ENCODE measurements at places on chromosomes 2 and 18.
A peak's percentile ranks its signal among the peaks of the same experiment; 100 is the strongest.

DNA sequence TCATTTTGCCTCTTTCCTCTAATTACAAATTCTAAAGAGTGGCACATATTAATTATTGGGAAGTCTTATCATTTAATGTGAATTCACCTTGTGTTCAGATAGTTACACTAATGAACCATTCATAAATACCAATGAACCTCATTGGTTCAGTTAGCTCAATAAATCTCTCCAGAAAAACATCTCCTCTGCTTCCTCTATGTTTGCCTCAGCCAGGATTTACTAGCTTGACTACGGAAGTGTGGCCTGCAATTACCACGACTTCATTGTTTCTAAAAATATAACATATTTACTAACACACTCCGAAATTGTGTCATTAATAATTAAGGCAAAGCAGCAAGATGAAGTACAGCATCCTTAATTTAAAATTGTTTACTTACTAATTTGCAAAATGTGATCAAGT lies 103.3 kb downstream of the PLA2R1 start:
- no peak for DNase-seq

- DNase-seq: no peak
Measured at GRCh38 chr2:109375656-109376055, 238.1 kb downstream of the SEPTIN10 start.

DNA sequence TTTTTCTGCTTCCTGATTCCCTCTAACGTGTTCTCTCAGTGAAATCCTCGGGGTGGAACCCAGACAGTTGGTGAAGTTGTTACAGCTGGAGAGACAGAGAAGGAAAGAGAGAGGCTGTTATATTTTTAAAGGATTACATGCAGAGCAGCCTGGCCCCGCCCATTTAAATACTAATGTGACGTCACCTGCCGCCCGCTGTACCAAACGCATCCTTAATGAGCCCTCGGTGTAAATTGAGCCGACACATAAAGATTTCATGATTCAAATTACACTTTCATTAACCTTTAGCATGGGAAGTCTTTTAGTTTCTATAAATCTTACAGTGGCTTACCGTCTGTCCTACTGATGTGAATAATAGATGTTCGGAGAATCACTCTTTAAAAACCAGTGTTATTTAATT lies 164.0 kb upstream of the SIX3 start:
- peak; percentile 20 for DNase-seq

DNA sequence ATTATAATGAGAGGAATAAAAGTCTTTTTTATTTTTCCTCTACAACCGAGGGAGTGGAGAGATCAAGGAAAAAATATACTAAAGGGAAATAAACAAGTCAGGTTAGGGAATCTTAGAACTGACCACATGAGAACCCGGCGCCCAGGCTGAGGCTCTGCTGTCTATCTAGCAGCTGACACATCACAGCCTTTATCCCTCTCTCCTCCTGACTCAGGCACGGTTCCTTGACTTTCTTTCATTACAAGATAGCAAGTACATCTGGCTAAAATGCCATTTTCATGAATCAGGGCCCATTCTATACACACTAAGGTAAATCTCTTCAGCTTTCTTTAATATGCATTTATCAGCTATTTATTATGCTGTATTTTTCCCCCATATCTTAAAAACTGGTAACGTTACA lies 296.0 kb downstream of the TMX3 start:
- peak; percentile 49 for DNase-seq

DNA sequence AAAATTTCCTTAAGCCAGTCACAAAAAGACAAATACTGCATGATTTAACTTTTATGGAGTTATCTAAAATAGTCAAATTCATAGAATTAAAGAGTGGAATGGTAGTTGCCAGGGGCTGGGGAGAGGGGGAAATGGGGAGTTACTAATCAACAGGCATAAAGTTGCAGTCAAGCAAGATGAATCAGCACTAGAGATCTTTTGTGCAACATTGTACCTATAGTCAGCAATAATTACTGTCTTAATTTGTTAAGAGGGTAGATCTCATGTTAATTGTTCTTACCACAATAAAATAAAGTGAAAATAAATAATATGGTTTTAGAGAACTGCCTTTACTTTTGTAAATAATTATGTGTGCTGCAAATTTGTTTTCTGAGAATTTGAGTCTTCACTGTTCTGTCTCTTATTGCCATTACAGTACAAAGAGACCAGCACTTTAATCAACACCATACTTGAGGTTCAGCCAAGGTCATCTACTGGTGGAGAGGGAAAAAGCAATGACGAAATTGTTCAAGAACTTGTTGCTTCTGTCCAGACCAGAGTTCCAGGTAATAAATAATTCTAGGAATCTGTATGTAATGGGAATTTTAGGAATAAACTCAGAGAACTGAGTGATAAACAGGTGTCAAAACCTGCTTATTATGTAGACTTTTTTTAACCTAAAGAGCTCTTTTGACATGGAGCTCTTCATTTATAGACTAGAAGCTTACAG lies 75.5 kb downstream of the TRABD2A start:
- DNase-seq: no peak

- peak; percentile 95 for DNase-seq
Measured at GRCh38 chr18:10412933-10413332, 41.5 kb upstream of the APCDD1 start.

- DNase-seq: peak; percentile 26
Measured at GRCh38 chr18:59033359-59033758, 106.3 kb upstream of the SEC11C start.

DNA sequence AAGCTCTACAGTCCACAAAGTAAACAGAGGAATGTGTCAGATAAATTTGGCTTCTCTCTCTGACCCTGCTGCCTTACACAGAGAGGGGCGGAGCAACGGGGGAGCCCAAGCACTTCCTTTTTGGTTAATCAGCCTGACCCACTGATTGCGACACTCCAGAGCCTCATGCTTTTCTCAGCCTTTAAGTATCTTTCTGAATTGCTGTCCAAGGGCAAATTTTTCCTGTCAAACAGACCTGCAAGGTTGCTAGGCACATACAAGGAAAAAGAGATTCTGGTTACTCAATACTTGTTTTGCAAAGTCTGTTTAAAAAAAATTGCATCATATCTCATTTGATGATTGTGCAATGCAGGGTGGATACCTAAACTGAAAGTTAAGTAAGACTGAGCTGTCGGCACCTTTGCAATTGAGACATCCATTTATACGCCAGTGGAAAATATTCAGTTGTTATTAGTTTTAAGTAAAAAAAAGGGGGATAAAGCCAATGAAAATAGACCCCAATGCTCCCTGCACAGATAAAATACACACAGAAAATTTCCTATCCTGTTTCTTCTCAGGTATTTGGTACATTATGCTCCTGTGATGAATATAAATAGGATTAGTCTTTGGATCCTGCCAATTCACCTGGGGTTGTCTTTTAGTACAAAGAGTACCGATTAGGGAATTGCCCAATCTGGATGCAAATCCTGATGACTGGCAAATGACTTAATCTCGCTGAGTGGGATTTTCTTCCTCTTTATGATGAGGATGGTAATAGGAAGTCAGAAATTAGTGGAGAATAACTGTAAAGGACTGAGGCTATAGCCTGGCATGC lies 260.2 kb upstream of the TRIB2 start:
- peak; percentile 100 for DNase-seq

GRCh38 chr18:55280503-55280902 lies 307.5 kb downstream of the TCF4 start:
- no peak for DNase-seq

GRCh38 chr18:32770666-32771168 lies 2.1 kb downstream of the KLHL14 start:
- no peak for DNase-seq

GRCh38 chr18:23384778-23385736 lies 68.0 kb upstream of the RIOK3 start:
- no peak for DNase-seq

- no peak for DNase-seq
Measured at GRCh38 chr2:72623481-72623880, 202.4 kb downstream of the EXOC6B start.

- no peak for DNase-seq
Measured at GRCh38 chr2:43285987-43286386, 59.6 kb upstream of the ZFP36L2 start.

DNA sequence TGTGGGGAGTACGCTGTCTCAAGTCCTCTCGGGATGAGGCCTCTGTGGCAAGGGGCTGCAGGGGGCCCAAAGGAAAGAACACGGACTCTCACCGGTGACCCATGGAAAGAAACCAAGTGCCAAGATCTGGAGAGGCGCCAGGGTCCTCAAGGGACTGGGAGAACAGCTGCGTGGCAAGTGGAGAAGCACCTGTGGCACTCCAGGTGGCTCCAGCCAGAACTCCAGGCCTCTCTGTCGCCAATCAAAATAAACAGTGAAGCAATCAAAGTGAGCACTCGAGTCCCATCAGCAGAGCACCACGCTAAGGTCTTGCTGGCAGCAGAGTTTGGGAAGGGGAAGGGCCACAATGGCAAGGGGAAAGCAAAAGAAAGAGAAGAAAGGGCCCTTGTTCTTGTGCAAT lies 54.7 kb downstream of the BCL2 start:
- no peak for DNase-seq

DNA sequence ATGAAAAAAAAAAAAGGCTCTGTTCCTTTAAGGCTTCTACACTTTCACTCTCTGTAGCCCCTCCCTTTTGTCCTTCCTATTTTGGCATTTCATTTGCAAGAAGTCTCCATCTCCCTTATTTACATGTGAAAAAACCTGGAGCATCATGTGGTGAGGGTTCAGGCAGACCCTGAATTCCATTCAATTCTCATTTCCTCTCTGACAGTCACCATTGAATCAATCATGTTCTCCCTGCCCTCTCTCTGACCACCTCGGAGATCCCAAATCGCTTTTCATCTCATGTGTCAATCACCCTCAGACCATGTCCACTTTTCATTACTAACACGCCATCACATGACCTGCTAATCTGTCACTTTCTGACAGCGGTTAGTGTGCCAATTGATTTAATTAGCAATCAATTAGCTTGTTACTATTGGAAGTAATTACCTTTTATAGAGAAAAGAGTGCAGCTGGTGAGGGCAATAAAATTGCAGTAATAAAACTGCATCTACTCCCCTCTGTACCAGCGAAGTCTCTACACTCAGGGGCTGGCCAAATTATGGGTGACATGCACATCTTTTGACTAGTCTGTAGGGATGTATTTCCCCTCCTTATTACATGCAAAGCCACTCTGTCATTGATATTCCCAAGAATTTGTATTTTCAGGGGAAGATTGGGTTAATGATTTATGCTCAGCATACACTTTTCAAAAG lies 317.4 kb downstream of the EN1 start:
- DNase-seq: no peak

DNA sequence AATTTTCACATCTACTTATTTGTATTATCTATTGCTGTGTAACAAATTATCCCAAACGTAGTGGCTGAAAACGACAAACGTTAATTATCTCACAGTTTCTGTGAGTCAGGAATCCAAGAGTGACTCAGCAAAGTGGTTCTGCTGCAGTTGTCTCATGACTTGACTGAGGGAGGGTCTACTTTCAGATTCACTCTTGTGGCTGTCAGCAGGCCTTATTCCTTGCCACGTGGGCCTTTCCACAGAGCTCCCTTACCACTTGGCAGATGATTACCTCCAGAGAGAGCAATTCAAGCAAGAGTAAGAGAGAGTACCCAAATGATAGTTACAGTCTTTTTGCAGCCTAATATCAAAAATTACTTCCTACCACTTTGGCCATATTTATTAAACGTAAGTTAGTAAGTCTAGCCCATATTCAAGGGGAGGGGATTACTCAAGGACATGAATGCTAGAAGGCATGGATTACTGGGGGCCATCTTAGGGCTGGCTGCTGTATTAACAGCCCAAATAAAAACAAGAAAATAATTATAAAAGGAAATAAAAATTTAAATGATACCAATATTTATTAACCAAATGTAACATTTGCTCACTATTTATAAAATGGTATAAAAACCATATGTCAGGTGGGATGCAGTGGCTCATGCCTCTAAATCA lies 48.7 kb upstream of the NBEAL1 start:
- DNase-seq: peak; percentile 39

DNA sequence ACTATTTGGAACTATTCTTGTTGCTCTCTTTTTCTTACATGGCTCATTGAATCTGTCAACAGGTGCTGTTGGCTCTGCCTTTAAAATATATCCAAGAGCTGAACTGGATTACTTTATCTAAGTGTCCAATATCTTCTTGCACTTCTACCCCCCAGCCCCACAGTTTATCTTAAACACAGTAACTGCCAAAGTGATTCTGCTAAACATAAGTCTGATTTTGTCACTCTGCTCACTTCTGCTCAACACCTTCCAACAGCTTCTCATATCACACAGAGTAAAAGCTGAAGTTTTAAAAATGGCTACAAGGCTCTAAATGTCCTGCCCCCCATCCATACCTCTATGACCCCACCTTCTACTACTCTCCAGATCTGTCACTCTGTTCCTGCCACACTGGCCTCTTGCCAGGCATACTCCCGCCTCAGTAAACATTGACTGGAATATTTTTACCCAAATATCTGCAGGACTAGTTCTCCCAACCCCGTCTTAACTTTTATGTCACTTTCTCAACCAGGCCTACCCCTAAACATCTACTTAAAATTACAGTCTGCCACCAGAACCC lies 130.7 kb downstream of the CCDC148 start:
- no peak for DNase-seq

- DNase-seq: no peak
Measured at GRCh38 chr18:49172246-49172645, 221.5 kb upstream of the SMAD7 start.

- DNase-seq: no peak
Measured at GRCh38 chr2:195535911-195536522, 121.0 kb upstream of the SLC39A10 start.

All from bronchial epithelial cell (primary cell).